ENCODE measurements at places on chromosomes 5 and 9. TPM values are rescaled to one million over a fixed set of nuclear protein-coding genes. Genes with fewer than 3 reads are reported as not detected.

GRCh38 chr9:130885484-130886375 is 10.9 kb downstream of the QRFP start:
- no peak overlapping the region for H3K27ac ChIP-seq
- no peaks in the 10 kb centered on the region for H3K27me3 ChIP-seq
- H3K4me3 ChIP-seq, result no peak overlapping the region
- no peak for DNase-seq

DNA sequence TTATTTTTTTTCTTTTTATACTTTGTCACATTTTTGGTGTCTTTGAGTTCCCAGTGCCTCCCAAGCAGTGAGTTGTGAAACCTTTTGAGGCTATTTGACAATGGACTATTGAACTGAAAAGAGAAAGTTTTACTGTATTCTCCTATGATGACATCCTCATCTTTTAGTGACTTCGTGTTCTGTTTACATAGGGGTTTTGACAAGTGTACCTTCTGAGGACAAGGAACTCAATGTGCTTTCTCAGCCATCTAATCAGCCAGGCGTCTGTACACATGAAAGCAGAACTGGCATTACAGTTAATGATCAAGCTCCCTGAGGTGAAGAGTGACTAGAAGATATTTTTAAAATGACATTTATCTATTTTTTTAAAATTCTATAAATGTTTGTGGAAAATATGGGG is 175.5 kb downstream of the ANXA1 start:
- no peaks in the 10 kb centered on the region for H3K27me3 ChIP-seq
- no peak overlapping the region for H3K27ac ChIP-seq
- H3K4me1 ChIP-seq, result no peaks in the 10 kb centered on the region
- H3K4me3 ChIP-seq, result no peak overlapping the region
- H3K36me3 ChIP-seq, result no peaks in the 10 kb centered on the region

DNA sequence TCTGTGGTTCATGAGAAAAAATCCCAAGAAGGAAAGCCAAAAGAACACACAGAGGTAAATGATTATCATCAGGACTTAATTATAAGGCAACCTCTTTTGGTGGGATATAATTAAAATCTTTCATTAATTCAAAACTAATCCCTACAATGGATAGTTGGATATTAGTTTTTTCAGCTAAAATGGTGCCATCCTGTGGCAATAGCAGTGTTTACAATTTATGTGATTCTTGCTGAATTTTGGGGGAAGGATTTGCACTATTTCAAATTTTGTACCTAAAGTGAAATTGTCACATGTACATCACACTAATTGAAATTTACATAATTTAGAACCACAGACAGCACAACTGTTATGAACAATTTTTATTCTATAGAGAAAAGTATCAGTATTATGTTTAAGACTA is 67.0 kb downstream of the CAST start:
- peaks cover 43% of the 10 kb centered on the region for H3K36me3 ChIP-seq
- peaks cover 65% of the 10 kb centered on the region for H3K4me1 ChIP-seq
- no peaks in the 10 kb centered on the region for H3K27me3 ChIP-seq
- H3K27ac ChIP-seq, result peak overlapping the region; percentile 29
- no peak for DNase-seq

DNA sequence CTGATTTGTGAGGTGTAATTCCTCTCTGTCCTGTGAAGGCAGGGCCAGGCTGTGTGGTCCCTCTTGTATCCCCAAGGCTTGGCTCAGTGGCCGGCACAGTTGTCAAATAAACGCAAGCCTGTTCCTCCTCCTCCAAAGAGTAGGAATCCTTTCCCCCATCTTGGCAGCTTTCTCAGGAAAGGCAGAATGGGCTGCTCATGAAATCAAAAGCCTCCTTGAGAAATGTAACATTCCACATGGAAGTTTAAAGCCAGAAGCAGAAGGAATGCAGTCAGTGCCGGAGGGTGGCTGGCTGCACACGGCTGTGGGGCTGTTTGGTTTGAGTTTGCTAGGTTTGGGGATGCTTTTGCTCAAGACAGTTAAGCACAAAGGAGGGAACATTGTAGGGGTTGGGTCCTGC is 34.5 kb upstream of the MED10 start:
- H3K27me3 ChIP-seq, result peaks cover 12% of the 10 kb centered on the region
- no peak overlapping the region for H3K4me3 ChIP-seq
- no peaks in the 10 kb centered on the region for H3K36me3 ChIP-seq
- no peaks in the 10 kb centered on the region for H3K4me1 ChIP-seq
- no peak for DNase-seq

- no peaks in the 10 kb centered on the region for H3K36me3 ChIP-seq
- H3K27ac ChIP-seq, result no peak overlapping the region
- no peak overlapping the region for H3K4me3 ChIP-seq
- no peaks in the 10 kb centered on the region for H3K4me1 ChIP-seq
- no peaks in the 10 kb centered on the region for H3K27me3 ChIP-seq
- DNase-seq, result no peak
These were observed 385.0 kb downstream of the EFNA5 start for GRCh38 chr5:107285772-107286171.

GRCh38 chr5:155914766-155915165 is 412.2 kb upstream of the SGCD start:
- H3K27ac ChIP-seq, result no peak overlapping the region
- H3K36me3 ChIP-seq, result no peaks in the 10 kb centered on the region
- H3K27me3 ChIP-seq, result no peaks in the 10 kb centered on the region
- no peak for DNase-seq
- peaks cover 17% of the 10 kb centered on the region for H3K4me1 ChIP-seq

- no peaks in the 10 kb centered on the region for H3K36me3 ChIP-seq
- no peak overlapping the region for H3K27ac ChIP-seq
- H3K27me3 ChIP-seq, result no peaks in the 10 kb centered on the region
- no peak overlapping the region for H3K4me3 ChIP-seq
- DNase-seq, result no peak
These were observed 7.1 kb upstream of the CNTRL start for GRCh38 chr9:121067640-121068039.

GRCh38 chr5:75028090-75028489 is 24.3 kb downstream of the GCNT4 start:
- no peaks in the 10 kb centered on the region for H3K27me3 ChIP-seq
- H3K36me3 ChIP-seq, result no peaks in the 10 kb centered on the region
- no peak overlapping the region for H3K4me3 ChIP-seq

DNA sequence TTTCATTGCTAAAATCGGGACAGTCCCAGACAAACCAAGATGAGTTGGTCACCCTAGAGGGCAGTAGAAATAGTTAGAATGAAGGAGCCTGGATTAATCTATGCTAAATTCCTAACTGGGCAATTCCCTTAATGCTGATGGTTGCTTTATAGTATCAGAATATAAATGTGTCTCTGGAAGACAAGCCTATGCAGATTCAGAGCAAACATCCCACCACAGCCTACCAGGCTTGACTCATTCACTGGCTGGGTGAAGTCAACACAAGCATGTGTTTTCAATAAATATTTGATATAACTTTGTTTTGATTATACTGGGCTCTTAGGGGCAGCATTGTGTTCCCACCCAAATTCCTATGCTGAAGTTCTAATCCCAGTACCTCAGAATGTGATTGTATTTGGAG is 79.3 kb downstream of the RMI1 start:
- no peak for DNase-seq
- no peak overlapping the region for H3K4me3 ChIP-seq
- no peak overlapping the region for H3K27ac ChIP-seq
- no peaks in the 10 kb centered on the region for H3K36me3 ChIP-seq
- peaks cover 25% of the 10 kb centered on the region for H3K4me1 ChIP-seq
- H3K27me3 ChIP-seq, result no peaks in the 10 kb centered on the region

DNA sequence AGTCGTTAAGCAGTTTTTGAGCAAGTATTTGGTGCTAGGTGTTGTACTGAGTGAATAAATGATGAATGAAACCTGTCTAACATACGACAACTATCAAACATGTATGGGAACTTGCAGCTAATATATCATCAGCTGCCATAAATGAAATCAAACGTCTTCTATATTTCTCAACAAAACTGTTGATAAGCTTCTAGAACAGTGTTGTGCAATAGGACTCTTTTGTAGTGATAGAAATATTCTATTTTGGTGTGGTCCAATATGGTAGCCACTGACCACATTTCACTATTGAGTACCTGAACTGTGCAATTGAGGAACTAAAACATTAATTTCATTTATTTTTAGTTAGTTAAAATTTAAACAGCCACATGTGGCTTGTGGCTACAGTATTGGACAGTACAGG is 16.3 kb upstream of the FYB1 start:
- no peaks in the 10 kb centered on the region for H3K36me3 ChIP-seq
- no peak for DNase-seq
- H3K27me3 ChIP-seq, result no peaks in the 10 kb centered on the region
- H3K27ac ChIP-seq, result no peak overlapping the region

- no peak for DNase-seq
- H3K36me3 ChIP-seq, result peaks cover 40% of the 10 kb centered on the region
- H3K4me3 ChIP-seq, result no peak overlapping the region
- no peak overlapping the region for H3K27ac ChIP-seq
- peaks cover 7% of the 10 kb centered on the region for H3K4me1 ChIP-seq
- H3K27me3 ChIP-seq, result no peaks in the 10 kb centered on the region
These were observed 81.8 kb downstream of the CMYA5 start for GRCh38 chr5:79771387-79771786.

GRCh38 chr9:123756484-123757106 is 173.3 kb downstream of the DENND1A start:
- no peak overlapping the region for H3K27ac ChIP-seq
- H3K36me3 ChIP-seq, result peaks cover 8% of the 10 kb centered on the region
- no peak overlapping the region for H3K4me3 ChIP-seq

GRCh38 chr5:85823462-85824426 is 794.0 kb upstream of the COX7C start:
- H3K36me3 ChIP-seq, result no peaks in the 10 kb centered on the region
- H3K27ac ChIP-seq, result no peak overlapping the region
- DNase-seq, result no peak
- H3K27me3 ChIP-seq, result no peaks in the 10 kb centered on the region
- no peak overlapping the region for H3K4me3 ChIP-seq

DNA sequence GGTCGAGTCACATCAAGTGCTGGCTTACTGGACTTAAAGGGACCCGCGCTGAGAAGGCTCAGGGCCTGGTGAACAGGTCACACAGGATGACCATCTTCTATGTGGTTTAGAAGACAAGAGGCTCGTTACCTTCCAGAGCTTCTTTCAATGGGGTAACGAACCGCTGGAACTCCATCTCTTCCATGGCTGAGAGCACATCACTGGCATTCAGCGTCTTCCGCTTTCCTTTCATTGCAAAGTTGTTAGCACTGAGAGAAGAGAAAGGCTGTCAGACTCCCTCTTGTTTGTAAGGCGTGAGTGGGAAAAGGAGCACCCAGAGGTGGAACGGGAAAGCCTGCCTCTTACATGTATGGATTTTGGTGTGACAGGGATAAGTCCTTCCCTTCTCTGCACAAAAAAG is 994 bp downstream of the POLE3 start:
- no peak for DNase-seq
- peak overlapping the region; percentile 96 for H3K27ac ChIP-seq
- no peaks in the 10 kb centered on the region for H3K27me3 ChIP-seq
- peaks cover 38% of the 10 kb centered on the region for H3K4me1 ChIP-seq

GRCh38 chr5:135266303-135266635 is 132.8 kb downstream of the MACROH2A1 start:
- no peak for DNase-seq
- no peak overlapping the region for H3K4me3 ChIP-seq
- H3K36me3 ChIP-seq, result no peaks in the 10 kb centered on the region
- H3K4me1 ChIP-seq, result no peaks in the 10 kb centered on the region
- peaks cover 31% of the 10 kb centered on the region for H3K27me3 ChIP-seq

SHOC1 gene
- total RNA-seq, result not detected

LCN9 gene
- total RNA-seq, result not detected

PCDHB11 gene
- total RNA-seq, result 0.77 TPM

AFAP1L1 gene
- total RNA-seq, result 40.6 TPM

RLN2 gene
- total RNA-seq, result 0.44 TPM

ANKRD18A gene
- 2.6 TPM for total RNA-seq

CDC20B gene
- total RNA-seq, result not detected

ANKRD18B gene
- total RNA-seq, result not detected

SPATA31C1 gene
- not detected for total RNA-seq

TXNDC8 gene
- not detected for total RNA-seq

Measured in left ventricle myocardium inferior (tissue), 1 donor.